Stimulated activated CD8-positive, alpha-beta memory T cell treated with anti-CD3 and anti-CD28 coated beads, Interleukin-2, amount 100 ng/mL, for 48 hours (primary cell): ENCODE measurements at places on chromosomes 5 and 9.

DNA sequence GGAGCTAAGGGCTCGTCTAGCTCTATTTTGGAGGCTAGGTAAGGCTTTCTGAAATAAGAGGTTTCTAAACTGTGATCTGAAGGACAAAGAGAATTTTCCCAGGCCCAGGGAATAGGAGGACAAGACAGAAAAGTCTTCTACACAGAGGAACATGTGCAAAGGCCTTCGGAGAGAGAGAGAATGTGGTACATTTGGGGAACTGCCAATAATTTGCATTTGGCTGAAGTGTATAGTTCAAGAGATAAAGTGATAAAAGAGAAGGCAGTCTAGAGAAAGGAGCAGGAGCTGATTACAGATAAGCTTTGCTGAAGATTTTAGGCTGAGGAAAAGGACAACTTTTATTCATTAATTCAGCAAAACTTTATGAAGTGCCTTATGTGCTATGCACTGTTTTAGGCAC lies 214.4 kb upstream of the ELL2 start:
- DNase-seq: no peak

DNA sequence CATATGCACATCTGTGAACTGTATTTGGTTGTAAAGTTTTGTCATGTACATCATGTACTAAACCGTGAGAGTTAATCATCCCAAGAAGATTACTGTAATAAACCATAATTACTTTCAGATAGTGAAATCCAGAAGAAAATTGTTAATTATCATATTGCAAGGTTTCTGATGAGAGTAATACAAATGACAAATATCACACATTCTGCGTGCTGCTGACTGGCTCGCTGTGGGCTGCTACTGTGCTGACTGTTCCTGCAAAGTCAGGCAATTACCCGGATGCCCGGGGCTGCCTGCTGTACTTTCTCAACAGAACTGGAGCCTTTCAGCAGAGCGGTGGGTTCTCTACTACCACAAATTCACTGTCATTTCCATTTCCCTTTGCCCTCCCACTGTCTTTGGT lies 68.3 kb downstream of the SMARCA2 start:
- DNase-seq: no peak

DNA sequence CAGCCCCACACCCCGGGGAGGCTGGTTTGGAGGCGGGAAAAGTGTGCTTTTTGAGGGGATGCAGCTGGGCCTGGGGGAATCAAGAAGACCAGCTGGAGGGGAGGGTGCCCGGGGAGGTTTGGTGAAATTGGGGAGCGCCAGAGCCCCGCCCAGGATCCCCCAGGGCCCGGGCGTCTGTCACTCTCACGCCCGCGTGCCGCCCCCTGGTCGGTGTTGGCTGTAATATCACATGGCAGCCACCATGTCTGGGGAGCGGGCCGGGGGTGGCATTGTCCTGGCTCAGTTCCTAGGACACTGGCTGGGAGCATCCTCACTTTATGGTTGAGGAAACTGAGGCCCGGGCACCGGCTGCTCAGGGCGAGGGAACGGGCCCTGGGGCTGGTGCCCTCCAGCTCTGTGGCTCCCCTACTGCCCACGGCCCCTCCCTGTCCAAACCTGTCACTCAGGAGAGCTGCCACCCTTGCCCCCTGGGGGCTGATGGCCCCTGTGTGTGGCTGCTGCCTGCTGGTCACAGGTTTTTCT lies 27.5 kb downstream of the ASS1 start:
- DNase-seq: no peak

DNA sequence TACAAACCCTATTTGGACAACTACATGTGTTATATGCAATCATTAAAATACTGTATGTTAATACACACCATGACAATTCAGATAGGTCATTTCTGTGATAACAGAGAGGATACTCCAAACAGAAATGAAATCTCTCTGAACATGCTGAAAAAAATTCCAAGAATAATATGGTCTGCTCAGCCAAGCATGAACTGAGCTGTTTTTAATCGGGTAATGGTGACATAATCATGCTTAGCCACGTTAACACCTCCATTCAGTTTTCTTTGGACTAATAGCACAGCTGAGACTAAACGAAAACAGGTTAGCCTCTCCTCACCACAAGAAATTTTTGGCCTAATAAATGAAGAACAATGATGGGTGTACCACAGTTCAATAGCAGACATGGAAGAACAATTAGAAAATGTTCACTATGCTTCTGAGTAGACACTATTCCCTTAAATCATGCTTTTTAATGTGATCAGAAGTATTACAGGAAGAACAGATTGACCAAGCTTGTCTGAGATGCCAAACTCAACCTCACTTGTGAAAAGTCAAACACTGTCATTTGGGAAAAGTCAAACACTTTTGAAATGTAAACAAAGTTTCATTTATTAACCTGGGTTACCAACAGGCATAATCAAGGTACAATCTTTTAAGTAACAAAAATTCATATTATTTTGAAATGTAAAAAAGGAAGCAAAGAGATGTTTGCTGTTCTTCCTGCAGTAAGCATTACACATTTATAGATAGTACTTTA lies 19.4 kb downstream of the RAB14 start:
- DNase-seq: no peak

- DNase-seq: peak; percentile 33
Observed at GRCh38 chr5:157459715-157460599, at the start of gene NIPAL4. Gene NIPAL4, plus strand, starts transcription at chr5:157460213. Its CDS starts 108 bp downstream, at chr5:157460321.

GRCh38 chr5:95631991-95632675 lies 12.2 kb downstream of the GPR150 start:
- peak; percentile 45 for DNase-seq

GRCh38 chr9:137138058-137138721 lies 764 bp upstream of the GRIN1 start:
- DNase-seq: no peak

- no peak for DNase-seq
Observed at GRCh38 chr5:163889369-163889768, 383.9 kb downstream of the MAT2B start.

GRCh38 chr5:132013711-132014110 lies 2.3 kb upstream of the ACSL6 start:
- no peak for DNase-seq

- DNase-seq: no peak
Observed at GRCh38 chr5:102758576-102758975, 3.5 kb downstream of the PAM start.

DNA sequence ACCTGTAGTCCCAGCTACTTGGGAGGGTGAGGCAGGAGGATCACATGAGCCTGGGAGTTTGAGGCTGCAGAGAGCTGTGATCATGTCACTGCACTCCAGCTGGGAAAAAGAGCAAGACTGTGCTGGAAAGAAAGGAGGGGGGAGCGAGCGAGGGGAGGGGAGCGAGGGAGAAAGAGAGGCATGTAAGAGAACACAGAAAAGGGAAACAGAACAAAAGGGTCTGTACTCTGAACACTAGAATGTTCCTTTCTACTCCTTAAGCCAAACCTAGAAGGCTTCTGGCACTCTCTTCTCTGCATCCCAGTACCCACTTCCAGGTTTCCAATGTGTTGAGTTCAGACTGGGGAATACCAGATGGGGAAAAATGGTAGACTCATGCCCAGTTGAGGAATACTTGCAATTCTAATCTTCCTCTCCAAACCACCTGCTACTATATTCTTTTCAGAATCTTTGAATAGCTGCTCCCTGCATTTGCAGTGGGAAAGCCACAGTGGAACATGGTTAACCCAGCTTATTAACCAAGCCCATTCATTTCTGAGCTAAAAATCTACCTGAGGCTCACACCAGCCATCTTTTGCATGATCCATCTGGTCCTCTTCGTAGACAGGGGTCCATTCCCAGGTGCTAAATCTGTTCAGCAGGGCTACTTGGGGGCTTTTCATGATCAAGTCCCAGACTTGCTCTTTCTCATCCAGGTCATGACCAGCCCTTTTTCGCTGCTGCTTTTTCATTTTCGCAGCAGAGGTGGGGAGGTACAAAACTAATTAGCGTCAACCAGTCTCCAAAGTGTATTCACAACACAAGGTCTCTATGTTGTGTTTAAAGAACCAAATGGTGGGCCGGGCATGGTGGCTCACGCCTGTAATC lies 34.9 kb downstream of the SEMA4D start:
- DNase-seq: no peak

- no peak for DNase-seq
Observed at GRCh38 chr5:170791325-170791954, 7.9 kb downstream of the GABRP start.

DNA sequence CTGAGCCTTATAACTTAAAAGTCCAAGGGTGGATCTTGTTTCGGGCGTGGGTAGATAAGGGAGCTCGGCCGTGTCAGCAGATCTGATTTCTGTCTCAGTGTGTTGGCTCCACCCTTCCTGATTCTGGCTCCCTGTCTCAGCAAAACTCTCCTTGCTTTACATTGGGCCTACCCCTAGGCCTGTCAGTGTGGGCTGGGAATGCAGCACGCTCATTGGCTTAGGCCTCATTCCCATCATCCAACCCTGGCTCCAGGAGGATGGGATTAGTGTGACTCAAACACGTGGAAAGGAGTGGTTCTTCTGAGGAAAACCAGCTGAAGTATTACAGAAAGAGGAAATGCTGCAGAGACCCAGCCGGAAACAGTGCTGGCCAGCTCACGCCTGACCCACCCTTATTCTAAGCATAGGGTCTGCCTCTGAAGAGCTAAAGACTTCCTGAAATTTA lies 59.9 kb downstream of the ZFAND5 start:
- no peak for DNase-seq

- DNase-seq: no peak
Observed at GRCh38 chr9:880725-881124, 39.2 kb downstream of the DMRT1 start.

- DNase-seq: no peak
Observed at GRCh38 chr5:66517351-66517750, 78.8 kb upstream of the MAST4 start.

DNA sequence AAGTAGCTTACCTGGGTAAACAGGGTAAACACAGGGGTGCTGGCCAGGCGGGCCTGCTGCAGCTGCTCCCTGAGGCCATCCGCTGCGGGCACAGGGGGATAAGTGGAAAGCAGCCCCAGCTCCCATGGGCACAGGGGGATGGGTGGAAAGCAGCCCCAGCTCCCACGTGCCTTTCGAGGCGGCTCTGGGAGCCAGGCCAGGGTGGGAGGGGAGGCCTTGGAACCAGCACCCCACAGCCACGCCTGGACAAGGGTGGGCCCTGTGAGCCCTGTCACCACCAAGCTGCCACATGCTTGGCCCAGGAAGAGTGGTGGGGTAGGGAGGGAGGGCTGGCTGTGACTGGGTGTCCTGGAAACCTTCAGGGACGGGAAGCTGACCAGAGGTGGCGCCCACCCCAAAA lies 7.8 kb upstream of the CARD9 start:
- DNase-seq: no peak

DNA sequence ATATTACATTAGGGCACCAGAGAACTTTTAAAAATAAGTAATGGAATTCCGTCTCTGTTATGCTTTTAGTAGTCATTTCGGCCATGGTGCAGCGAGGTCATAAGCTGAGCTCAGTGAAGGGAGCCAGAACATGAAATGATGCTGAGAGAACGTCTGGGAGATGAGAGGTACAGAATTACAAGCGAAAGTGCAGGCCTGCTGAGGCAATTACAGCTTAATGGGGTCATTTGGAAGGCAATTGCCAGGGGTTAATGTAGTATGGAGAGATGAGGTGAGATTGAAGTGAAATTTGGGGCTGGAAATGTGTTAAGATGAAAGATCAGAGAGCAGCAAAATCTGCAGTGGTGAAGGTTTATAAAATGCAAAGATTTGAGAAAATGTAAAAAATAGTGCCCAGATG lies 96.5 kb downstream of the PBX3 start:
- DNase-seq: no peak

DNA sequence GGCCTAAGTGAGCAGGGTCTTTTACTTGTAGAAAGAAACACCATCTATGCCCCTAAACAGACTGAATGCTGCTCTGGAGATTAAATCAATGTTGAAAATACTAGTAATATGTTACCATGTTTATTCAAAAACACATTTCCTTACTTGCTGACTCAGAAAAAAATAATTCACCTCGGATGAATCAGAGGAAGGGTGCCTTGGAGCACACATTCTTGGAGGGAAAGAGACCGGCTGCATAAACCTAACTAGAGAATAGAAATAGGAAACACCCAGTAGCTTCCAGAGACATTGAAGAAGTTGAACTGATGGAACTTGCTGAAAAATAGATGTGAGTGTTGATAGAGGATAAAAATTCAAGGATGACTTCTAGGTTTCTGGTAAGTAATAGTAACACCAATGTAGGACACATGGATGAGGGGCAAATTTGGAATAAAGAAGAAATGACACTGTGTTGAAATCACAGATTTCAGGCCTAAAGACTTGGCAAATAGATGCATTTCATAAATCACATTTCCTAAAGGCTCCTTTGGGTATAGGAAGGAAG lies 76.9 kb upstream of the MINAR2 start:
- DNase-seq: no peak

- DNase-seq: no peak
Observed at GRCh38 chr9:73089304-73089985, 62.2 kb upstream of the ANXA1 start.

GRCh38 chr5:14408969-14409586 lies 172.5 kb upstream of the OTULINL start:
- no peak for DNase-seq
